ENCODE measurements at places on chromosomes 4 and X.

DNA sequence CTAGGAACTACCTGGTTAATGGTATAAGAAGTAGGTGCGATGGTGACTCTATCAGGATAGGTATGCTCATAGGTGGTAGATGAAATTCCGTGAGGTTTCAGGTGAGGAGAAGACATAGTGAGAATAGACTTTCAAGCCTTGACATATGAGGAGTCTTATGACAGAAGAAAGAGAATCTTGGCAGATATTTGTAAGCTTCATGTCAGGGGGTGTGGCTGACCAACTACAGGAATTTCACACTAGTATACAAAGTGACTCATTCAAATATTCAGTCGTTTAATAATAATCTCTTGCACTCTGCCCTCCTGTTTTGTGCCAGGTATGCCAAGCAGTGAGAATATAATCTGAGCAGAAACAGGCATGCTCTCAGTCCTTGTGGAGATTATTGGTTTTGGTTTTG is 22.8 kb downstream of the PACRGL start:
- DNase-seq = no peak

DNA sequence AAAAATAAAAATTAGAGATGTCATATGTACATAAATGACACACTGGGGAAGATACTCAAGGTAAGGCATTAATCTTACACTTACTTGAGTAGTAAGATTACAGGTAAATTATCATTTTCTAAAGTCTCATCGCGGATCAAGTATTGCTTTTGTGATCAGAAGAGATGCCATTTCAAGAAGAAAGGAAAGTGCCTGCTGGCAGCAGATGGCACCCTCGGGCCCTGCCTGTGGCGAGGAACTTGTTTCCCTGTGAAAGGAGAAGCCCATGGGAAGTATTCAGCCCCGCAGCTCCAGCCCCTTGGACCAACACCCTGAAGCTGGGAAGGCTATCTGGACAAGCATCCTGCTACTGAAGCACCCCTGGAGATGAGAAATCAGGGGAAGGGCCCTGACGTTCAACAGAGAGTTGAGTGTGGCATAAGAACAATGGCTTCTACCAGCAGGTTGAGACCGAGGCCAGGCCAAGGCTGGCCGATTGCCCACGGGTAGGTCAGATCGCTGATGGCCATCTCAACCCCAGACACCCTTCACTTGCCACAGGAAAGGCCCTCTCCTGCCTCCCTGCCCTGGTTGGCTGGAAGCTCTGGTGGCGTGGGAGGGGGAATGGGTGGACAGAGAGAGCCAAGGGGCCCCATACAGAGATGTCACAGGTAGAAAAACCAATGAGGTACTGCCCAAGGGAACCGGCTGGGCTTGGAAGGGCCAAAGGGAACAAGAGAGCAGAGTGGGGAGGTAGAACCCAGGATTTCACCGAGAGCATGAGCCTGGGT is 18.8 kb upstream of the MXD4 start:
- DNase-seq = no peak

- DNase-seq = no peak
Observed at GRCh38 chr4:21979196-21979595, 30.6 kb upstream of the KCNIP4 start.

DNA sequence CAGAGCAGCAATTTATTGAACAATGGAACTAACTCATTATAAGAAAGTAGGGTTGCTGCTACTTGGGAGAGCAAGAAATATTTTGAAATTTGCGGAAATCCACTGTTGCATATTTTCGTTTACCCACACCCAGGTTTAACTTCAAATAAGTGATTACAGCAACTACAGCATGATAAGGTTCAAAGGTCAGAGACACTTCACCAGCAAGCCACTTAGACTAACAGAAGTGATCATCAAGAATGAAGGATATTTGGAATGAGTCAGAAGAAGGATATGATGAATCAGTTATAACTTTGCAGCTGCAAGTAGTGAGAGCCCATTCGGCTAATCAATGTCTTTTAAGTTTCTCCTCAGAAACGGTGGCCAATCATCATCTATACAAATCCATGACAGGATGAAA is 199.3 kb downstream of the TMA16 start:
- no peak for DNase-seq

- DNase-seq = no peak
Observed at GRCh38 chrX:119753001-119753400, 5.4 kb upstream of the SOWAHD start.

GRCh38 chrX:4179031-4179430 is 465.6 kb upstream of the PRKX start:
- no peak for DNase-seq

- DNase-seq = no peak
Observed at GRCh38 chrX:127305013-127305412, 485.5 kb downstream of the PRR32 start.

- DNase-seq = no peak
Observed at GRCh38 chrX:120677004-120677652, 47.3 kb upstream of the C1GALT1C1 start.

DNA sequence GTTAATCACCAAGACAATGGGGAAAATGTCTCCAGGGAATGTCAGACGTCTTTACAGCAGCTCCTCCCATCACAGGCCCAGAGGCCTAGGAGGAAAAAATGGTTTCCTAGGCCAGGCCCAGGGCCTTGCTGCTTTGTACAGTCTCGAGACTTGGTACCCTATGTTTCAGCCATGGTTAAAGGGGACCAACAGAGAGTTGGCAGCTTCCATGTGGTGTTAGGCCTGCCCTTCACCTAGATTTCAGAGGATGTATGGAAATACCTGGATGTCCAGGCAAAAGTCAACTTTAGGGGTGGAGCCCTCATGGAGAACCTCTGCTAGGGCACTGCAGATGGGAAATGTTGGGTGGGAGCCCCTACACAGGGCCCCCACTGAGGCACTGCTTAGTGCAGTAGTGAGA is 38.5 kb downstream of the ABCG2 start:
- no peak for DNase-seq

DNA sequence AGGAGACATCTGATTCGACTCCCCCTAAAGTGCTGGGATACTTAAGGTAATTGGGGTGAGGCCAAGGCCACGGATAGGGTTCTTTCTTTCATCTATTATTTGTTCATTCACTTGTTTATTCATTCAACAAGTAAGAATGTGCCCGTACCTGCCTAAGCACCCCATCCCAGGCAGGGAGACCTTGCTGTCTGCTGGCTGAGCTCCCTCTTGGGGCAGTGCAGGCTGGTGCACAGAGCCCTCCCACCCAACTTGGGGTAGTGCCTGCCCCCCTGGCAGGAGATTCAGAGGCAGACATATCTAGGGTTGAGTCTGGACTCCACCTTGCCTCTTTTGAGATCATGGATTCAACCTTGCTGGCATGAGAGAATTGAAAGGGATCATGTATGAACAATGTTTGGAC is 95.7 kb downstream of the DRD5 start:
- no peak for DNase-seq

GRCh38 chrX:118338930-118339329 is 7.0 kb upstream of the WDR44 start:
- no peak for DNase-seq

DNA sequence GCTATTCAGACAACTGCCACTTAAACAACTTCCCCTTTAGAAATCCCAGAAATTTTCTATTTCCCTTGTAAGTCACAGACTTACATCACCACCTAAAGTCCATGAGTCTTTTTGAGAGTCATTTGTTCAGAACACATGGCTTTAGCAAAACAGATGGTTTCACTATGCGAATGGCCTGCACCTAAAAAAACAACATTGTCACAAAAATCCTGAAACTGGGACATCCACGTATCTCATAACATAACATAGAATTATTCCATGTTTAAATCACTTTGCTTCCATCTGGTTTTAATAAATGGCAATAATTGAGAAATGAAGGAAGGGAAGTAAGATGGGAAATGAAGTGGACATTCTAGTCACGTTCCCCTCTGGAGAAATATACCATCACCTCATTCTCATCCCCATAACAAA is 155.3 kb upstream of the EDNRA start:
- DNase-seq = no peak
